ENCODE measurements at places on chromosomes 16 and 17.

GRCh38 chr17:79626156-79626890 is 15.5 kb upstream of the RBFOX3 start:
- no peak for DNase-seq

GRCh38 chr17:42953669-42954068 is 10.6 kb downstream of the AARSD1 start:
- DNase-seq, result no peak

GRCh38 chr17:65074778-65075250 is 18.3 kb upstream of the GNA13 start:
- no peak for DNase-seq

DNA sequence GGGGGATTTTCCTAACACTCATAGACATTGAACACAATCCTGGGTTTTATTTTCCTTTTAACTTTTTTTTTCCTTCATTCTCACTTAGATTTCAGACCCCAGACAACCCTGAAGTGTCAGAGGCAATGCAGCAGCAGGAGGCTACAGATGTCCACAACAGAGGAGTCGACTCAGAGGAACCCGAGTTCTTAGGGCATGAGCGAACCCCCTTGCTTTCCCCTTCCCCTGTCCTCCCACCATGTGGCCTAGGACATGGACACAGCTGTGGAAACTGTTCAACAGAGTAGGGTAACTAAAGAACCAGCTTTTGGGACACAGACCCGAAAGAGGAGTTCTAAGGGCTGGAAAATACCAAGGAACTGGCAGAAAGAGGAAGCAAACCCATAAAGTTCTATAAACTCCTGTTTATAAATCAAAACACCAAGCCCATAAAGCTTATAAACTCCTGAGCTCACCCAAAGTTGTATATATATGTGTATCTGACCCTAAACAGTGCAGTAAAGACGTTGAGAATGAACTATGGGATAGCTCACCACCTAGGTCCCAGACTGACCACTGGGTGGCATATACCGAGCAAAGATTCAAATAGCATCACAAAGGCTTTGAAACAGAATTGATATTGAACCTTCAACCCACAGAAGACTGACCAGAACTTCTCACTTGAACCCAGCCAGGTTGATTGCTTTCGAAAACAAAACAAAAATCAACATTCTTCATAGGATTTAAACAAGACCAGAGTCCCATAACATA is 33.9 kb downstream of the CMTM4 start:
- no peak for DNase-seq

- no peak for DNase-seq
Measured at GRCh38 chr17:6356562-6356961, 78.4 kb downstream of the AIPL1 start.

DNA sequence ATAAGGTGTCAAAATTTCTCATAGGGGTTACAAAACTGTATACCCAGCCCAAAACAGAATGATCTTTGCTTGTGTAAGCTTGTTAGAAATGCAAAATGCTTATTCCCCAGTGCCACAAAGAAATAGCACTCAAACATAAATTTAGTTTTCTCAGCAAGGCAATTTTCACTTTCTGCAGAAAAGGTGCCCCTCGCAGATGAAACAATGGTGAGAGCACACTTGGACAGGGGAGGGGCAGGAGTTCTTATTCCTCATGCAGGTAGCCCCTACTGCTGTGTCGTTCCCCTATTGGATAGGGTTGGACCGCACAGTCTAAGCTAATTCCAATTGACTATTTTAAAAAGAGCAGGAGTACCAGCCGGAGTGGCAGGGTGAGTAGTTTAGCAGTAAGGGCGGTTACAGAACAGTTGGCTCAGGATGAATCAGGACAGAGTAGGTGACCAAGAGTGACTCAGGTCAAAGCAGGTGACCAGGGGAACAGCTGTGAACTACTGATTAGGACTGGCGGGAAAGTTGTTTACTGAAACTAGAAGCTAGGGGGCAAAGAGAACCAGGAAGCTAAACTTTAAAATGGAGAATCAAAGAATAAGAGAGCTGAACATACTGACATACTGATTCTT is 5.5 kb upstream of the LDHD start:
- DNase-seq, result no peak

Data from CD4-positive, alpha-beta T cell (primary cell).